Mesenchymal stem cell (in vitro differentiated cells and primary cell): ENCODE measurements at places on chromosomes 5 and 9.

GRCh38 chr5:111076091-111076490, 4.6 kb downstream of the TSLP start:
- no peaks in the 10 kb centered on the region for H3K4me1 ChIP-seq
- DNase-seq, result no peak
- H3K27me3 ChIP-seq, result peaks cover 20% of the 10 kb centered on the region
- peak overlapping the region; percentile 29 for H3K4me3 ChIP-seq
- no peak overlapping the region for H3K27ac ChIP-seq
- peaks cover 7% of the 10 kb centered on the region for H3K36me3 ChIP-seq

- H3K27ac ChIP-seq, result no peak overlapping the region
- H3K27me3 ChIP-seq, result no peaks in the 10 kb centered on the region
- no peak overlapping the region for H3K4me3 ChIP-seq
- H3K4me1 ChIP-seq, result no peaks in the 10 kb centered on the region
- H3K36me3 ChIP-seq, result no peaks in the 10 kb centered on the region
These were observed 108.2 kb downstream of the AUH start for GRCh38 chr9:91253488-91253887.

DNA sequence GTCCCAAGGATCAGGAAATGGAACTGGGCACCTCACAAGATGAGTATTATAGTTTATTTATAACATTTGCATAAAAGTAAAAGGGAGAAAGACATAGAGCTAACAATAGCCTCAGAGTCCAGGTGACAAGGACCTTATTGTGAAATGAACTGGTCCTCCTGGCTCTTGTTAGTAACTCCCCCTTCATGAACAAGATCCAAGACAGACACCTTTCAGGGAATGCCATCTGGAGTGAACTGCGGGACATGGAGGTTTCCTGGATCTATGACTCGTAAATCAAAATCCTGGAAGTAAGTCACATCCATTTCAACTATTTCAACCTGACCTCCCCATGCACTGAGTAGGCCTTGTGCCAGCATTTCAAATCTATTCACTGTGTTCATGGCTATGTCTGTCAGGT, 129.5 kb upstream of the GAS1 start:
- no peaks in the 10 kb centered on the region for H3K4me1 ChIP-seq
- H3K27ac ChIP-seq, result no peak overlapping the region
- no peaks in the 10 kb centered on the region for H3K36me3 ChIP-seq
- no peak overlapping the region for H3K4me3 ChIP-seq

GRCh38 chr5:177372910-177373309, 11.3 kb upstream of the SLC34A1 start:
- H3K27me3 ChIP-seq, result peaks cover 46% of the 10 kb centered on the region
- H3K4me1 ChIP-seq, result peaks cover 22% of the 10 kb centered on the region
- no peak overlapping the region for H3K4me3 ChIP-seq
- peaks cover 14% of the 10 kb centered on the region for H3K36me3 ChIP-seq

DNA sequence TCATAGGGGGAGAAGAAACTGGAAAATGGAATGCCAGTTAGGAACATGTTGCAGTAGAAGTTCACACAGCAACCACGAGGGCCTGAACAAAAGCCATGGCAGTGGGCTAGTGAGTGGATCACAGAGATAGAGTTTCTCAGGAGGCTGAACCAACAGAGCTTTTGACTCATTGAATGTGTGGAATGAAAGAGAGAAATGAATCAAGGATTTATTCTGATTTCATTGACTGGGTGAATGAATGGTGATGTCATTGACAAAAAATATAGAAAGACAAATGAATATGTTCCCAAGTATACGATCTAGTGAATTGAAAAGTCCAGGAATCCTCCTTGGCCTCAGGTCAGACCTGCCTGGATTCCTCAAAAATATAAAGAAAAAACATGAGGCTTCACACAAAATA, 99.2 kb downstream of the ZNF462 start:
- no peak for DNase-seq
- H3K27me3 ChIP-seq, result no peaks in the 10 kb centered on the region

GRCh38 chr5:131212471-131213021, 41.8 kb downstream of the LYRM7 start:
- H3K27ac ChIP-seq, result no peak overlapping the region
- H3K27me3 ChIP-seq, result no peaks in the 10 kb centered on the region
- DNase-seq, result no peak
- H3K4me1 ChIP-seq, result peaks cover 2% of the 10 kb centered on the region
- H3K36me3 ChIP-seq, result no peaks in the 10 kb centered on the region

DNA sequence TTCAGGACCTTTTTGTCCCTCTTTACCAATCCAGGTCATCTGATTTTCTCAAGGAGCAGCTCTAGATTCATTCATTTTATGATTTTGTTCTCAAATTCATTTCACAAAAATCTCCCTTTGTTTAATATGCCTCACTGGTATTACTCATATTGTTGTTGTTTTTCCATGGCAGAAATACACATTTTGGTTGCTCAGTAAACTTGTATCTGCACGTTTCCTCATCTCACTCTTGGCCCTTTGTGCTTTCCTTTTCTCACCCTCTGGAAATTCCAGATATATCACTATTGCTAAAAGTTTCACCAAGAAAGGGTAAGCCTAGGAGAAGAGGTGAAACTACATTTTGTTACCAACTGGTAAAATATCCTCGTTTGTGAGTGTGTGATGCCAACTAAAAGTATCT, 14.8 kb downstream of the ASPN start:
- H3K27ac ChIP-seq, result no peak overlapping the region
- H3K36me3 ChIP-seq, result no peaks in the 10 kb centered on the region
- no peak for DNase-seq

DNA sequence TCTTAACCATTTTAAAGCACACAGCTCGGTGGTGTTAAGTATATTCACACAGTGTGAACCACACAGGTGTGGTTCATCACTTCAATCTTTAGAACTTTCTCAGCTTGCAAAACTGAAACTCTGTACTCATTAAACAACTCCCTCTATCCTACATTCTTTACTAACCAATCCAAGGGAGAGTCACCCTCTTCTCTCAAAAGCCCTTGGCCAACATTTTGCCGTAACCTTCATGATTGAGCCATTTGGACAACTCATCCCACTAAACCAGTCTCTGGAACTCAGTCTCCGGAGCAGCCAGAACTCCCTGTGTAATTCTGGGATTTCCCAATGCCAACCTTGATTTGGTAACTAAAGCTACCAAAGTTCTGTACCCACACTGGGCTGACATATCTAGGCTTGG, 84.7 kb downstream of the TTC39B start:
- peak; percentile 37 for DNase-seq
- no peaks in the 10 kb centered on the region for H3K4me1 ChIP-seq
- H3K27me3 ChIP-seq, result no peaks in the 10 kb centered on the region
- H3K36me3 ChIP-seq, result peaks cover 8% of the 10 kb centered on the region
- no peak overlapping the region for H3K4me3 ChIP-seq

DNA sequence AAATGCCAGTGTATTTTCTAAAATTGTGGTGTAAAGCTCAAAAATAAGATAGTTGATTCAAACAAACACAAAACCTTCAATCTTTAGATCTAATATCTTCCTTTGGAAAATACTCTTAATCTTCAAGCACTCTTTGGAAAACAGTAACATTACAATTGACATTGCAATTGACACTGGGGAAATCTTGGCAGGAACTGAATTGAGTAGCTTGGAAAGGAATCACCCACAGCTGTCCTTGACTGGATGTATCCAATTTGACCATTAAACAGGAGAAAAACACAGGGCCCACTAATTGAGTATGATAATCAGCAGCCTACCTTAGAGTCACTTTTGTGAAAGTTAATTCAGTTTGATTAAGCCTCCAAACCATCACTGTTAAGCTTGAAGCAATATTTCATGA, 776.7 kb downstream of the DTWD2 start:
- no peaks in the 10 kb centered on the region for H3K4me1 ChIP-seq
- H3K27me3 ChIP-seq, result no peaks in the 10 kb centered on the region
- no peak for DNase-seq
- no peak overlapping the region for H3K27ac ChIP-seq
- H3K4me3 ChIP-seq, result no peak overlapping the region

GRCh38 chr9:112694706-112695555, 23.0 kb downstream of the INIP start:
- H3K27ac ChIP-seq, result no peak overlapping the region
- peak; percentile 9 for DNase-seq

DNA sequence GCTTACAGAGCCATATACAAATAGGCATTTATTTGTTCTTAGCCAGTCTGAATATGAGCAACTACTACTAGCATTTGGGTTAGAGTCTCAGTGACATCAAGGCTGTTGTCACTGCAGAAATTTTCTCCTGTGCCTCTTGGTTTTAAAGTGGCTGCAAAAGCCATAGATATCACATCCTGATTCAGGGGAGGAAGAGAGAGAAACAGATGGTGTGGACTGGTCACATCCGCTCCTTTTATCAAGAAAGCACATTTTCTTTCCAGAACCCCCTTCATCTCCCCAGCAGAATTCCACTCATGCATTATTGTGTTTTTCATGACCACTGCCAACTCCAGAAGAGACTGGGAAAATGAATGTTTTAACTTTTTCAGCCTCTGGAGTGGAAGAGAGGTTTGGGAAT, 69.8 kb downstream of the PTTG1 start:
- H3K4me3 ChIP-seq, result no peak overlapping the region
- DNase-seq, result no peak
- H3K27ac ChIP-seq, result no peak overlapping the region
- peaks cover 3% of the 10 kb centered on the region for H3K36me3 ChIP-seq

DNA sequence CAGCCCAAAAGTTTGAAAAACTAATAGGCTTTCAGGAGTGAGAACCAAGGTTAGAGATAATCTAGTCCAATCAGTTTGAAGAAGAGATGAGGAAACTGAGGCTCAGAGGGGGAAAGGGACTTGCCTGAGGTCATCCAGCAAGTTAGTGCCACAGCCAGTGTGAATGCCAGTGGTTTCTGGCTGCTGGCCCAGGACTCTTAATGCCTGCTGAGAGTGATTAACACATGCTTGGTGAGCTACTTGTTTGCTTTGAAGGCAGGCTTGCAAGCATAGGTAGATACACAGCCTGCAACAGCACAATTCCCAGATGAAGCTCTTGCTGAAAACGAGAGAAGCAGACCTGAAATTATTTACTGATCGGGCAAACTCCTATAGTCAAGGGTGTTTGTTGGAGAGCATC, 591.6 kb upstream of the SGCD start:
- peaks cover 13% of the 10 kb centered on the region for H3K27me3 ChIP-seq
- no peak overlapping the region for H3K27ac ChIP-seq
- DNase-seq, result no peak
- H3K36me3 ChIP-seq, result no peaks in the 10 kb centered on the region
- no peak overlapping the region for H3K4me3 ChIP-seq

GRCh38 chr5:96687812-96688453, 25.8 kb downstream of the CAST start:
- peak; percentile 74 for DNase-seq
- H3K27ac ChIP-seq, result no peak overlapping the region
- no peak overlapping the region for H3K4me3 ChIP-seq
- no peaks in the 10 kb centered on the region for H3K4me1 ChIP-seq
- H3K27me3 ChIP-seq, result no peaks in the 10 kb centered on the region

- DNase-seq, result peak; percentile 39
- no peaks in the 10 kb centered on the region for H3K4me1 ChIP-seq
- no peaks in the 10 kb centered on the region for H3K36me3 ChIP-seq
- no peaks in the 10 kb centered on the region for H3K27me3 ChIP-seq
These were observed 144.4 kb upstream of the NR4A3 start for GRCh38 chr9:99677281-99677680.

DNA sequence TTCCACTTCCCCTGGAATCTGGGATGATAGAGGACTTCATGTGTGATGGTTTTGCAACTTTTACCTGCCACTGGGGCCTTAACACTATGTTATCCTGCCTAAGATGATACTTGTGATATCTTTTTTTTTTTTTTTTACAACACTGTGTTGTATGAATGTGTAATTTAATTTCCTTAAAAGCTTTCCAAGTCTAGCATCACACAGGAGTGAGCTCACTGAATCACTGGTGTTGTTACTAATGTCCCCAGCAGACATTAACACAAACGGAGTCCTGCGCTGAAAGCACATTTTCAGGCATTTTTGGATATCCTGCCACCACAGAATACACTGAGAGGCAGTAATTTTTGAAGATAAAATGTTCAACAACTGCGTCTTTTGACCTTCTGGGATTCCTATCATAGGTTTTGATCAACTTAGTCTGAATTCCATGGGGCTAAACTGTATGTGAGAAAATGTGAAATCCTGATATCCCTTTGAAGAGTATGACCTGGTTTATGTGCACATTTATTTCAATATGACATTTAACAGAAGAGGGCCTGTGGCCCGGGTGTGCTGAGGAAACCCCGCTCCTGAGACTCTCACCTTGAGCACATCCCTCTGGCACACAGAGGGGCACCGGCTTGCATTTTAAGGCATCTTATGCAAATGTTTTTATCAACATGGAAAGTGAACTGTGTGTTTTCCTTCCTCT, 118.0 kb downstream of the FSTL4 start:
- DNase-seq, result no peak
- H3K4me3 ChIP-seq, result no peak overlapping the region
- H3K4me1 ChIP-seq, result no peaks in the 10 kb centered on the region
- no peak overlapping the region for H3K27ac ChIP-seq
- peaks cover 9% of the 10 kb centered on the region for H3K27me3 ChIP-seq

DNA sequence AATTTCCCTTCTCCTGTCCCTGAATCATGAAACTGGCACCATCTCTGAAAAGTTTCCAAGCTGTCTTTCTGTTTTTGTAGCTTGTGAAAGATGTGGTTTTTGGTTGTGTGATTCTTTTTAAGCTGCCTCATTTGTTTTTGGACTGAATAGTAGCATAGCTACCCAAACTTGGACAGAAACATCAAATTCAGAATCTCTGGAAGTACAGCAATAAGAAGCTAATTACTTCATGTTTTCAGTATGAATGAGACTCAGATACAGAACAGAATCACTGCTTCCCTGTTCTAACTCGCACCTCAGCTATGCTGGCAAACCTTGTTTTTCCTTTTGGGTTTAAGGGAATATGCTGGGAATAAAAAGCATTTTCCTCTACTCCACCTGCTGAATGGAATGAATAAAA, 101.0 kb downstream of the FGF1 start:
- no peak overlapping the region for H3K27ac ChIP-seq
- no peak overlapping the region for H3K4me3 ChIP-seq
- no peaks in the 10 kb centered on the region for H3K36me3 ChIP-seq
- no peak for DNase-seq
- peaks cover 3% of the 10 kb centered on the region for H3K27me3 ChIP-seq

DNA sequence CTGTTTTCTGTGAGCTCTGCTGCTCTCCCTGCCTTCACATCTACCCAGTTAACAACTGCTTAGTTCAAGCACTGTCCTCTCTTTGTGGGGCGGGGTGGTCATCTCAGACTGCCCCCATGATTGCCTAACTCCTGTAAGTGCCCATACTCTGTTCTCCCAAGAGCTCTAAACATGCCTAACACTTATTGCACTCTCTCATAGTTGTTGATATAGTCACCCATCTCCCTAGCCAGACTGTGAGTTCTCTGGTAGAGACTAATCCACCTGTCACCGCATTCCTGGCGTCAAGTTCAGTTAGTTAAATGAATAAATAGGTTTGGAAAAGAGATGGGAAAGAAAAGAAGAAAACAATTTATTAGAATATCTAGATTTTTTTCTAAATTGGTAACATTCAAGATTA, 18.3 kb upstream of the MUSK start:
- no peaks in the 10 kb centered on the region for H3K27me3 ChIP-seq
- no peak overlapping the region for H3K4me3 ChIP-seq
